ENCODE measurements at places on chromosomes 3 and 15.

DNA sequence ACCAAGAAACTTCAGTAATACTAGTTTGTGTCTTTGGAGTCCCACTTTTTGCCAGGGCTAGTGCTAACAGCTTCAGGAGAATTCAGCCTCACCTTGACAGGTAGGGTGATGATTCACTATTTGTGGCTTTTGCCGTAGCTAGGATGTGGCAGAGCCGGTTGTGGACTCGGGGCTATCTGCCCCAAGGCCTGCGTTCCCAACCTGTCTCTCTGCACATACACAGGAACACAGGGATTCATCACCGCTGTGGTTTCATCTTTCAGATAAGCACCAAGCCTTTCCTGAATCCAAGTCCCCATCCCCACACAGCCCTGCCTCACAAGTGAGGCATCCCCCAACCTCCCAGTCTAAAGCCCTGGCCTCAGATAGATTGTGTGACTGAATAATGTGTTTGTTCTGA, 45.2 kb upstream of the POLG start:
- DNase-seq: no peak

DNA sequence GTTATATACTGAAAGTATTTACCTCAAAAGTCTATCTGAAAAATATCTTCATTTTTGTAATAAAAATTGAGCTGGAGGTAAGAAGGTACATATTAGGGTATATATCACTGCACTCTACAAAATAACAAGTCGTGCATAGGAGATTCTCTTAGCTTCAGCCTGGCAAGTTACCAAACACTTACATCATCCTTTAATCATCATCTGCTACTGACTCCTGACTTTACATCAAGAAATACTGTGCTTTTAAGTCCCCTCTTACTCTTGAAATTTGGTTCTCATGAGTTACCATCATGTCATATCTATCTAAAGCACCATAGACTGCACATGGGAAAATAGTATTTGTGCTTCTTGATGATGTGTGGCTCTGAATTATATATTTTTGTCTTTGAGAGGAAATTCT, 50.8 kb downstream of the LYSMD4 start:
- DNase-seq: no peak

DNA sequence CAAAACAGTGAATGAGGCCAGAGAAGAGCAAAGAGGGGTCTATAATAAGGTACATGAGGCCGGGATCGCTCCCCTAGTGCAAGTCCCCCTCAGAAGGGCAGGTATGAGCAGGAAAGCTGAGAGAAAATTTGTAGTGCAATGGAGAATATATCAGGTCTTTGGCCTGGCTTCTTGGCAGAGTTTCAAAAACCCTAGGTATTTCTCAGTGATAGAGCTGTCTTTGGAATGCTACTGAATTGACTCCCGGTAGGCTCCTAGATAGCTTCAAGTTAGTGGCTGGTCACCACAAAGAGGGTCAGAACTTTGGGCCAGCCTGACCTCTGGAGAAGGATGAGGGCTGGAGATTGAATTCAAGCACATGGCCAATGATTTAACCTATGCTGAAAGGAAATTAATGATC, 30.6 kb upstream of the OXTR start:
- DNase-seq: no peak

- DNase-seq: no peak
Measured at GRCh38 chr3:114582929-114583328, 289.1 kb downstream of the TIGIT start.

DNA sequence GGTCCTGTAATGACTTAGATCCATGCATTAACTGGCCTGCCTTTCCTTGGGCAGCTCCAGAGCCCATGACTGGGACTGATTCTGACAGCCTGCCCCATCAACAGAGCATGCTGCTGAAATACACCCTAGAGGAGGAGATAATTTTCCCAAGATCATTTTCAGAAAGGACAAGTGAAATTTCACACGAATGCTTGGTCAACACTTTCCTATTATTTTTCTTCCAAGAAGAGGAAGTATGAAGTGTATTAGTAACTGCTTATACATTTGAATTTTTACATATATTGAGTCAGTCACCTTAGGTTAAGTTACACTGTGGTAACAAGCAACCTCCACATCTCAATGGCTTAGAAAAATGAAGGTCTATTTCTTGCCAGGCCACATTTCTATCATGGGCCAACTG, 9.7 kb upstream of the NMNAT3 start:
- no peak for DNase-seq

DNA sequence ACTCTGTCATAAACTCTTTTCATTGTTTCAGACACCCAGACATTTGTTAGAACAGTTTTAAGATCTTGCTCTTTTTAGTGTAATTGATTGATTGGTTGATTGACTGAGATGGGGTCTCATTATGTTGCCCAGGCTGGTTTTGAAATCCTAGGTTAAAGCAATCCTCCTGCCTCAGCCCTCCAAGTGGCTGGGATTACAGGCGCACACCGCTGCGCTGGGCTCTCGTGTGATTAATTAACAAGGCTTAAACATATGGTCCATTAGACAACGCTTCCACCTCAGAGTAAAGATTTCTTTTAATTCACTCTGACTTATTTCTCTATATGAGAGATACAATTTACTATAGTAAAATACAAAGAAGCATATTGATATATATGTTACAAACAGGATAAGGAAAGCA, 114.0 kb upstream of the C2CD4B start:
- DNase-seq: no peak

GRCh38 chr15:100973351-100974111, 54.4 kb downstream of the LRRK1 start:
- DNase-seq: no peak

DNA sequence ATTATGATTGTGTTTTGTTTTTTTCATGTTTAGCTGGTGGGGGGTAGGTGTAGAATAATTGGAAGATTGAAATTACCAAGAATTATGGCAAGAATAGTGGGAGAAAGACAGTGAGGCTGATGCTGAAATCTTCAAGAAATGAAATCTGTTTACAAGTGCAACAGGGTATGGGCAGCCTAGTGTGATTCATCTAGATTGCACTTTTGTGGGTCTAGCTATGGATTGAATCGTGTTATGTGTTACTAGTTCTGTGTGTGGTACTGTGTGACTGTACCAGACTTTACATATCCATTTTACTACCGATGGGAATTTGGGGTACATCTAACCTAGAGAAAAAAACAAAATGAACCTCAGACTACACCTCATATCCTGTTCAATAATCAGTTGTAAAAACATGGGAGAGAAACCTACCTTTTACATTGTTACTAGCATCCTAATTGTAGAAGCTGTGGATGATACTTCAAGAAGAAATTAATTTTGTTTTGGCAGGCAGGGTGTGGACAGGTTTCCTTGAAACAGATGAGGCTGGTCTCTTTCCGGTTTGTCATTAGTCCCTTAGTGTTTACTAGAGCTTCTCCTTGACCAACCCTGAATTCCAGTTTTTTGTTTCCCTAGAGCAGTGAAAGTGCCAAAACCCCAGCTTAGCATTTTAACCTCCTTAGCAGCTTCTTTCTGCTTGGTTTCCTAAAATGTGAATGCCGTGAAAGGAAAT, 47.9 kb downstream of the OPA1 start:
- no peak for DNase-seq

DNA sequence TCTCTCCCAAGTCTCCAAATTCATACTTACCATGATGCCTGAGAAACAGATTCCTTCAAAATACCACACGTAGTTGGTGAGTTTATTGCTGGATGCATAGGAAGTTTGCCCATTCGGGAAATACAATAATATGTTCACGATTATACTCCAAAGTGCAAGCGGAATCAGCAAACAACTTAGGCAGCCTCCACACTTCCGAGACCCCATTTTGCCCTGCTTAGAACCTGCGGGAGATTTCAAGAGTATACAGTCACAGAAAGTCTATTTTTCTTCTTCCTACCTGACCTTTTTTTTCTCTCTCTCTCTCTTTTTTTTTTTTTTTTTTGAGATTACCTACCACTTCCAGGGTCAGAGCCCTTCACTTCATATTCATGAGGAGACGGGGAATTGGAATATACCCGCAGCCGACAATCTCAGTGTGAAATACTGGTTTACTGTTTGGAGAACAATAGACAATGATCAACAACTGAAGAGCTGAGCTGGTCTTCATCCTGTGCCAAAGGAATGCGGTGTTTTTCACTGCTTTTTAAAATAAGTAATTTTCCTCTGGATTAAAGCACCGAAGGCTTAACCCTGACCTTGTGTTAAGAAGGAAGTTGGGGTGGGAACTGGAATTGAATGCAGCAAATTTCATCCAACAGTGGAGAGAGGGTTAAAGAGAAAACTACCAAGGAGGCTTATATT, at the start of gene TM4SF18:
Gene TM4SF18, minus strand, starts transcription at position 461 of the 684 bp plus-strand sequence. Its CDS starts 254 bp downstream, at position 207.
- no peak for DNase-seq

DNA sequence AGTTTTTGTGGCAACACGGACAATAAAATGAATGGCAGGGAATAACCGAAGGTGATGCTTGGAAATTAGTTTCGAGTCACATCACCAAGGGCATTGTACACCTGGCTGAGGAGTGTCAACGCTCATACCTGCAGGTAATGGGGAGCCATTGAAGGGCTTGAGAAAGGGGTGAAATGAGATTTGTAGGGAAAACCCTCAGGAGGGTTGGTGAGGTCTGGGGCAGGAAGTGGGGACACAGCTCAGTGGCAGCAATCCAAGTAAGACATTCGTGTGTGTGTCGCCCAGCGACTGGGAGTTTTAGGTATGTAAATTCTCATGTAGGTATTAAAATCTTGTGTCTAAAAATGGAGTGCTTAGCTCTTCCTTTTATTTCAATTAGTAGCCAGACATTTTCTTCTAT, 14.3 kb downstream of the PARP14 start:
- DNase-seq: no peak

- no peak for DNase-seq
Measured at GRCh38 chr3:48896936-48897335, 1.7 kb downstream of the SLC25A20 start.

DNA sequence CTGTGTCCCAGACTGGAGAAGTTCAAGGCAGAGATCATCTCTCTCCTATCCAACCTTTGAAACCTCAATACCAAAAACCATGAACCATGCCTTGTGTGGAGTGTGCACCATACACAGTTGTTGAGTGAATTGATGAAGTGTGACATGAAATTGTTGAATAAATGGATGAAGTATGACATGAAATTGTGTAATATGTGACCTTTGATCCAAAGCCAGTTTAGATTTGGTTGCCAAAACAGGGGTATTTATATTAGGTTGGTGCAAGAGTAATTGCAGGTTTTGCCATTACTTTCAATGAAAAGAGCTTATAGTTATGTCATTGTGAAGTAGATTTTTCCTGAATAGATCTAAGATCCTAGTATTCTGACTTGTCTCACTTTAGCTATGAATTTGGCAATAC, 3.1 kb upstream of the MAGI1 start:
- DNase-seq: no peak

GRCh38 chr15:39471785-39472574, 108.9 kb upstream of the THBS1 start:
- no peak for DNase-seq

DNA sequence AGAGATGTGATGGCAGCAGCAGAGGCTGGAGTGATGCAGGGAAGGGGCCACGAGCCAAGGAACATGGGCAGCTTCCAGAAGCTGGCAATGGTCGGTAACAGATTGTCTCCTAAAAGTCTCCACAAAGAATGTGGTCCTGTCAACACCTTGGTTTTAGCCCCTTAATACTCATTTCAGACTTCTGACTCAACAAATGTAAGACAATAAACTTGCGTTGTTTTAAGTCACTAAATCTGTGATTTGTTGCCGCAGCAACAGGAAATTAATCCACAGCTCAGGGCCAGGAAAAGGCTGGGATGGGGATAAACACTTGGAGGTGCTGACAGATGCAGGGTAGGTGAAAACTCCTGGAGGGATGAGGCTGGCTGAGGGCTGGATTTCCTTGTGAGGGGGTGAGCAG, 69.9 kb downstream of the OXNAD1 start:
- DNase-seq: no peak

DNA sequence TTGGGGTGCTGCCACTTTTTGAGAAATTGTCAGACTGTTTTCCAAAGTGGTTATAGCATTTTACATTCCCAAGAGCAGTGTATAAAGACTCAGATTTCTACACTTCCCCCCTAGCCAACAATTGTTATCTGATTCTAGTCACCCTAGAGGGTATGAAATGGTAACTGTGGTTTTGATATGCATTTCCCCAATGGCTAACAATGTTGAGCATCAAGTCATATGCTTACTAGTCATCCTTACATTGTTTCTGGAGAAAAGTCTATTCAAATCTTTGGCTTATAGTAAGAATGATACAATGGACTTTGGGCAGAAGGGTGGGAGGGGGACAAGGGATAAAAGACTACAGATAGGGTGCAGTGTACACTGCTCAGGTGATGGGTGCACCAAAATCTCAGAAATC, 73.3 kb downstream of the CSNK1G1 start:
- DNase-seq: no peak

GRCh38 chr15:70669966-70670658, 93.2 kb downstream of the UACA start:
- no peak for DNase-seq

- no peak for DNase-seq
Measured at GRCh38 chr3:46438831-46439230, 25.9 kb downstream of the LTF start.

DNA sequence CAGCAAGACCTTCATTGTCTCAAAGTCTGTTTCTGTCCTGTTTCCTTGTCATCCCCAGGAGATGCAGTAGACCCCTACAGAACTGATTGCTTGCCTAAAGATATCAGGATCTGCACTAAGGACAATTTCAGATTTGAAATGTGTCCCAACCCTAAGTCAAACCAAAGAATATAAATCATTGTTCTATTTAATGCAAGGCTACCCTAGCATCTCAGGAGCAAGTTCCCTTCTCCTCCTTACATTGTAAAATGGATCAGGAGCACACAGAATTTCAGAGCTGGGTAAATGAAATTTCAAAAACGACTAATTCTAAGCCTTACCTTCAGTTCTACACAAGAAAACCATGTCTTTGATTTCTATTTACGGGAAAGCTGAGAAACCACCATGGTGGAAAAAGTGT, 360.9 kb upstream of the KCNH8 start:
- no peak for DNase-seq

- no peak for DNase-seq
Measured at GRCh38 chr15:95162531-95162930, 931.2 kb downstream of the MCTP2 start.

- peak; percentile 19 for DNase-seq
Measured at GRCh38 chr3:58575971-58576652, 1.1 kb downstream of the FAM107A start.

DNA sequence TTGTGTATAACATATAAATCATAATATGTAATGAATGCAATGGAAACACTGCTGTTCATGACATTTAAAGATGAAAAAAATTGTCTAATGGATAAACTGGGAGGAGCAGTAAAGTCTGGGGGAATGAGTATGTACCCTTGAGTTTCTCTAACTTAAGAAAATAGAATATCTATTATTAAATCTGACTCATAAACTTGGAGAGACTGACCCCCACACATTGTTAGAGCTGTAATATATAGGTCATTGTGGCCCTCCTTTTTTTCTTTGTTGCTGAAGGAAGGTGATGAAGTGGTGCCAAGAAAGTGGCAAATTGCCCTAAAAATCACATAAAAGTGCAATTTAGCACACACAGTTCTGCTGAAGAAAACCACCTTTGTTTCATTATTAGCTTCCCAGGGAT, 389.8 kb upstream of the RARB start:
- no peak for DNase-seq

- no peak for DNase-seq
Measured at GRCh38 chr3:168155303-168155702, 59.6 kb upstream of the GOLIM4 start.

GRCh38 chr3:150830094-150830681, 67.2 kb upstream of the SIAH2 start:
- DNase-seq: no peak

All from COR-L47 (cell line).